ENCODE measurements at places on chromosomes 2 and 18. TPM values are rescaled to one million over a fixed set of nuclear protein-coding genes. Genes with fewer than 3 reads are reported as not detected.

MBP gene
- total RNA-seq, result 107 TPM

NYAP2 gene
- total RNA-seq, result 0.05 TPM

DNA sequence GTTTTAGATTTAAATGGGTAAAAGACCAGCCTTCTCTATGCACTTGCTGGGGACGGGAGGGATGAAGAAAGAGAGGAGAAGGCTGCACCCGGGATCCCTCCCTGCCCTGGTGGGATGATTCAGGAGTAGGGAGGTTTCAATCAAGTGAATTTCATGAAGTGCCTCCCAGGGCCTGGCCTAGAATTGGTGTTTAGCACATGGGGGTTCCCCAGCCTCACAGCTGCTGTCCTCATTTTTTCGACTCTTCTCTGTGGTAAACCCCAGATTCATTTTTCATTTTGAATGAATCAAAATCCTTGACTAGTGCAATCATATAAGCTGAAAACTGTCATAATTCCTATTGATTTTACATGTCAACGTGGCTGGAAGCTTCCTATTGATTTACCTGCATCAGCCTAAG lies 81.1 kb downstream of the LPIN1 start:
- DNase-seq, result peak; percentile 37

DNA sequence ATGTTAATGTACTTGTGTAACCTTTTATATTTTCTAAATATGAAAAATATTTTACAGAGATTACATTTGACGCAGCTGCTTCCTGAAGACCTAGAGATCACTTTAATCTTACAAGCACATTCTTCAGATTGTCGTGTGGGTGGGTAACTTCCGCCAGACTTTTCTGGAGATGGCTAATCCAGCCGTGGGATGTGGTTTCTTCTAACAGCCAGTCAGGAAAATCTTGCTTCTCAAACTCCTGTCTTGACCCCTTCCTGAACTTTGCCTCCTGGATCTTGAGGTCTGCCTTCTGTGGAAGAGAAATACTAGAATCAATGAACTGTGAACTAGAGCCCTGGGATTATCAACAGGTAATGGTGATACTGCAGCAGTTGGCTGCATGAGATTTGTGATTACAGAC lies 401.6 kb upstream of the TNP1 start:
- no peak for DNase-seq

DNA sequence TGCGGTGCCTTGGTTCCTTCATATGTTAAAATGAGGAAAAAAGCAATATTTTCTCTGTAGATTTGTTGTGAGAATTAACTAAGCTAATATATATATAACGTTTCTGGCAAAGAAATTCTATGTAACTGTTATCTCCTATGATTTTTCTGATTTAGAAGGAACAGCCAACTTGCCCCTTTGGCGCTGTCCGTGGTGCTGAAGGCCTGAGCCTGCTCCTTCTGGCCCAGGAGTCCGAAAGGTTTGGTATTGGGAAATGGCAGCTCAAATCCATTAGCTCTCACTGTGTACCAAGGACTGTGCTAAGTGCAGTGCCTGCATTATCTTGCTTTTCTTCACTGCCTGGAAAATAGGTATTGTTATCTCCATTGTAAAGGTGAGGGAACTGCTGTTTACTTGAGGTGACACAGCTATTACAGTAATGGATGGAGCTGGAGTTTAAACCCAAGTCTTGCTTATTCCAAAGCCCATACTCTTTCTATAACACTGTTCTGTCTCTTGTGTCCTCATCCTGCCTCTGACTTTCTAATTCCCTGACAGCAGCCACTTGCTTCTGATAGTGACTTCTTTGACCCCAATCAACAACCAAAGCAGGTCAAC lies 52.2 kb downstream of the C1QL2 start:
- peak; percentile 24 for DNase-seq

DNA sequence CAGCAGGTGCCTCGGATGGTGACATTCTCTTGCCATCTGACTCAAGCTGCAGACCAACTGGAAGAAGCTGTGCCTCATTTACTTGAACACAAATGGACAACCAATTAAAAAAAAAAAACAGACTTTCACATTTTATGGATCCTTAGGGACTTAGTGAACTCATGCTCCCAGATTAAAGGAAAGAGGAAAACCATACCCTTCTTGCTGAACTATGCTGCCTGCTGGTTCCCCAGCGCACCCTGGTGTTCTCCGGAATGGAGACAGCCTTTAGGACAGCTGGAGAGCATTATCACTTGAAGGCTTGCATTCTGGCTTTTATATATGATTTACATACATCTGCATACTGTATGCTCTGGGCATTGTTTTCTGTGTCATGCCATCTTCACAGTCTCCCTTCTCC lies 370.7 kb downstream of the SLC4A3 start:
- DNase-seq, result no peak

- DNase-seq, result no peak
These were observed 79.0 kb upstream of the PROKR1 start for GRCh38 chr2:68564426-68564825.

AMER3 gene
- total RNA-seq, result not detected

DNA sequence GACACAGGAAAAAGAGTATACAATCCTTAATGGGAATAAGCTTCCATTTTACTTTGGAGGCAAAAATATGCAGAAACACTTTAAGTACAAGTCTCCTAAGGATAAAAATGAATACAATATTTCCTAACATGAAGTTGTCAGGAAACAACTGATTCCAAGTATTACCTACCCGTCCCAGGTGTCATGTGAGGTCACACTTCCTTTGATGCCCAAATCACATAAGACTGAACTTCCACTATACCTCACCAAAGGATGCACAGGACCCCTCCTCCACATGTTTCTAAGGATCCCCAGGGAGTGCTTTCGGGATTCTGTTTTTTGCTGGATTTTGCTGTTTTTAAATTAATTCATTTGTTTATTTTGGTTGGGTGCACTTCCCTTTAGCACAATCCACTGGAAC lies 438.5 kb upstream of the TCF4 start:
- DNase-seq, result no peak

- no peak for DNase-seq
These were observed 23.1 kb downstream of the ICOS start for GRCh38 chr2:203959672-203960071.

DNA sequence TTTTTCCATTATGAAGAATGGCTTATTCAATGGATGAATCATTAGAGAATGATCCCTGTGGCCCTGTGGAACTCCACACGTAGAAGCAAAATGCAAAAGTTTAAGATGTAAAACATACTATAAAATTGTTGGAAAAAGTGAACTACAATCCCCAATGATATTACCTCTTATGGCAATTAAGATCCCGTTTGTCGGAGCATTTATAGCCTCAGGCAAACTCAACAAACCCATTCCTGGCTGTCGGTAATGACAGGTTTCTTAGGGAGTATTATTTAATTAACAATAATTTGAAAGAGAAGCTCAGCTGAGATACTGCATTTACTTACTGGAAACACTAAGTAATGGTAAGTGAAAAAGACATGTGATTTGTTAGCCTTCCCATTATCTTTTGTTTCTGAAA lies 138.3 kb downstream of the CDH20 start:
- DNase-seq, result no peak

DNA sequence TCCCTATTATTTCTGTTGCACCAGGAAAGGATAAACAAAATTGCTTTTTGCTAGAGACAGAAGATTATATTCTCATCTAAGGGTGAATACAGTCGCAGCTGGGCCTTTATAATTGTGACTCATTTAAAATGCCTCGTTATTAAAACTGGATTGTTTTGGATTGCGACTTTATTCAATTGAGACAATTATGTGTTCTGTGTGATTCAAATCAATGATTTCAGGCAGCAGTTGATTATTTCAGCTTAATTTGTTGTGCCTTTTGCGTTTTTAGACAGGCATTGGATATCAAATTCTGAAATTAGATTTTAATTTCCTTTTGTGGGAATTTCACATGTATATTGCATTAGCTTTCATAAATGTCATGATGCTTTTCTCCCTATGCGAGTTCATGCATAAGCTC lies 778.1 kb upstream of the SOX11 start:
- DNase-seq, result no peak

GALNT14 gene
- 0.67 TPM for total RNA-seq

ARHGAP25 gene
- 38.3 TPM for total RNA-seq

DNA sequence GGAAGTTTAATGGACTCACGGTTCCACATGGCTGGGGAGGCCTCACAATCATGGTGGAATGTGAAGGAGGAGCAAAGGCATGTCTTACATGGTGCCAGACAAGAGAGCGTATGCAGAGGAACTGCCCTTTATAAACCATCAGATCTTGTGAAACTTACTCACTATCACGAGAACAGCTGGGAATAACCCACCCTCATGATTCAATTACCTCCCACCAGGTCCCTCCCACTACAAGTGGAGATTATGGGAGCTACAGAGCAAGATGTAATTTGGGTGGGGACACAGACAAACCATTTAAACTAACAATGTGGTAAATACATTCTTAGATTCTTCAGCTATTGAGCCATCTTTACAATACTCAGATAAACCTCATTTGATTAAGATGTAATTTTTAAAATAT lies 176.1 kb downstream of the SH3BP4 start:
- no peak for DNase-seq

RGPD4 gene
- total RNA-seq, result not detected

GRCh38 chr2:10305254-10305635 lies 2.5 kb downstream of the HPCAL1 start:
- peak; percentile 69 for DNase-seq

TMEFF2 gene
- not detected for total RNA-seq

SGPP2 gene
- total RNA-seq, result 20.9 TPM

NEU4 gene
- total RNA-seq, result 1.4 TPM

DNA sequence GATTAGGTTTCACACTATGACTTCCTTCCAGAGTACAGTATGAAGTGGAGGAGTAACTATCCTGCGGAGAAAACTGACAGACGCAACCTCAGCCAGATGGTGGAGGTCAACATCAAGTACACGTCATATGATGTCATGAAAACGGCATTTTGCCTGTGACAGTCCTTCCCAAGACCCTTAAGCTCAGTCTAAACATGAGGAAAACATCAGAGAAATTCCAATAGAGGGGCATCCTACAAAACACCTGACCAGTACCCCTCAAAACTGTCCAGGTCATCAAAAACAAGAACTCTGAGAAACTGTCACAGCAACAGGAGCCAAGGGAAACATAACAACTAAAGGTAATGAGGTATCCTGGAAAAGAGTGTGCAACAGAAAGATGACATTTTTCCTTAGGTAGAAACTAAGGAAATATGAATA lies 1.7 kb downstream of the RNU4ATAC start:
- DNase-seq, result no peak

GKN2 gene
- total RNA-seq, result not detected

DNER gene
- total RNA-seq, result not detected

OSBPL1A gene
- 2.4 TPM for total RNA-seq

SLC4A3 gene
- total RNA-seq, result not detected

DNA sequence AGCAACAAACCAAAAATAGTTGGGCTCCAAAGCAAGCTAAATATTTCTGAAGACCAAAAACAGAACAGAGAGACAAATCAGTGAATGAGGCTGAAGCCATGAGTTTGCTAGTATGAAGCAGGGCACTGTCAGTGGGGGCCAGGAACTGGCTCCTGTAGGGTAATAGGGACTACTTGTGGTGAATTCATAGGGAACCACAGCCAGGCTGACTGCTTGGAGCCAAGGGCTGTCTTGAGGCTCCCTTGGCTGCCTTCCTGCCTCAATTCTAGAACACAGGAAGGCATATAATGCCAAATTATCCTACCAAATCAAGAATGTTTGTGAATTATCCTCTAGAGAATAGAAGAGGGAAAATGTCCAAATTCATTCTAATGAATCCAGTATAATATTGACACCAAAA lies 406.0 kb downstream of the CCDC85A start:
- DNase-seq, result no peak

GRCh38 chr2:222903234-222904220 lies 42.7 kb downstream of the ACSL3 start:
- peak; percentile 32 for DNase-seq

GRCh38 chr2:96471772-96472171 lies 33.4 kb downstream of the NEURL3 start:
- DNase-seq, result no peak

DNA sequence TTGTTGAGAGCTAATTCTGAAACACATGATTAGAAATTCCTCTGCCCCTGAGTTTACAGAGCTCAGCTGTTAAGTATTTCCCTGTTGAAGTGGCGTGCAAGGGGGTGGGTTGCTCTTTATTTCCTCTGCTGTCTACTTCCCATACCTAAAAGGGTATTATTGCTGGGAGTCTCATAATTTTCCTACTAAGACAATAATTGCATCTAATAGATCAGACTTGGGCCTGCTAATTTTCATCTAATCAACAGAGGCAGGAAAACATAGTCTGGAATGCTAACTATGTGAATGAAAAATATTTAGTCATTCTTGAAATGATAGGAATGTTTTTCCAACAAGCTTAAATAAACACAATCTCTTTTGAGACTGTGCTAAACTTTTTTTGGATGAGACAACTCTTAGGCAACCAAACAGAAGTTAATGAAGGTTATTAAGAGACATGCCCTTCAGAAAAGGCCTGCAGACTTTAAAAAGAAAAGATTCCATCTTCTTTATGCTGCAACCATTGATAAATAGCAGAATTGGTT lies 111.4 kb downstream of the FEZ2 start:
- DNase-seq, result no peak

All from activated T-cell treated with anti-CD3 and anti-CD28 coated beads, Interleukin-2, amount 50 U/mL, for 72 hours (primary cell).